Fibroblast of lung (primary cell): ENCODE measurements at places on chromosomes 11 and 22.

GRCh38 chr11:47361419-47361818, 8.9 kb upstream of the MYBPC3 start:
- DNase-seq = no peak

- DNase-seq = no peak
Measured at GRCh38 chr11:27673979-27674663, 26.1 kb downstream of the BDNF start.

GRCh38 chr11:44862558-44863101, 88.1 kb downstream of the TP53I11 start:
- no peak for DNase-seq

- no peak for DNase-seq
Measured at GRCh38 chr22:46044621-46045458, 67.9 kb upstream of the WNT7B start.

GRCh38 chr11:97729546-97730272, 1291.0 kb upstream of the CNTN5 start:
- peak; percentile 65 for DNase-seq

GRCh38 chr22:49136041-49136815, 691.4 kb downstream of the BRD1 start:
- no peak for DNase-seq

DNA sequence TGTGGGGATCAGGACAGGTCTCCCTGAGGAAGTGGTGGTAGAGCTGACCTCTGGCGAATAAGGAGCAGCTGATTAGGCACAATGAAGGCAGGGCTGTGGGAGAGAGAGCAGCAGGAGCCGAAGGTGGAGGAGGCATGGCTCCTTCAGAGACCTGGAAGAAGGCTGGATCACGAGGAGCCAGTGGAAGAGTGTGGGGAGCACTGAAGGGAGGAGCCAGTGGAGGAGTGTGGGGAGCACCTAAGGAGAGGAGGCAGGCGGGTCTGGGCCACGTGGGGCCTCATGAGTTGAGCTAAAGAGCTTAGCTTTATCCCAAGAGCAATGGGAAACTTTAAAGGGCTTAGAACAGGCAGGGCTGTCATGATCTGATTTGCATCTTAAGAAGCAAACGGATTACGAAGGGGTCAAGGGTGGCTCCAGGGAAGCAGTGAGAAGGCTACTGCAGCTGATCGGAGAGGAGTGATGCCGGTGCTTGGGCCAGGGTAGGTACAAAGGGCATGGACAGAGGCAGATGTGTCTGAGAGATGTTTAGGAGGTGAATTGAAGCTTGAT, 44.9 kb upstream of the EIF3D start:
- no peak for DNase-seq

DNA sequence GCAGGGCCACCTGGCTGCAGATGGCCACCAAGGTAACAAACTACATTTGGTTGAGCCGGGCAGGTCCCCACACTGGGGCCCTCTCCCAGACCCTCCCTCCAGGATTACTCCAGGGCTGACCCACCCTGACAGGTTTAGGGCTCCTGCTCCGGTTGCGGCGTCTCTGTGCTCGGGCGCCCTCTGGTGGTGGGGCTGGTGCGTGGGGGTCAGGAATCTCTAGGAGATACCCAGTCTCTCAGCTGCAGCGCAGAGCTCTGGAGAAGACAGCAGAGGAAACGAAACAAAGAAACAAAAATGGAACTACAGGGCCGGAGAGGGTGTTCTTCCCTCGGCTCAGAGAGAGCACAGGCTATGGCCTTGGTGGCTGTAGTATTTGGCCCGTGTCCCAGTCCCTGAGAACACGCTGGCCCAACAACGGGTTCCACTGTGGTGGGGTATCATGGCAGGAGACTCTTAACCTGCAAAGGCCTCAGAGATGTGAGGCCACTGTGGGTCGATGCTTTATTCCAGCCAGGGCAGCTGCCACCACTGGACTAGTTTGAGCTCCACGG, 2.4 kb downstream of the C11orf96 start:
- no peak for DNase-seq

GRCh38 chr22:49156662-49157285, 670.9 kb downstream of the BRD1 start:
- no peak for DNase-seq

- peak; percentile 1 for DNase-seq
Measured at GRCh38 chr22:22342697-22343580, 98.4 kb downstream of the VPREB1 start.
